M059J (cell line): ENCODE measurements at places on chromosomes 1 and 21. TPM values are rescaled to one million over a fixed set of nuclear protein-coding genes. Genes with fewer than 3 reads are reported as not detected.

DNA sequence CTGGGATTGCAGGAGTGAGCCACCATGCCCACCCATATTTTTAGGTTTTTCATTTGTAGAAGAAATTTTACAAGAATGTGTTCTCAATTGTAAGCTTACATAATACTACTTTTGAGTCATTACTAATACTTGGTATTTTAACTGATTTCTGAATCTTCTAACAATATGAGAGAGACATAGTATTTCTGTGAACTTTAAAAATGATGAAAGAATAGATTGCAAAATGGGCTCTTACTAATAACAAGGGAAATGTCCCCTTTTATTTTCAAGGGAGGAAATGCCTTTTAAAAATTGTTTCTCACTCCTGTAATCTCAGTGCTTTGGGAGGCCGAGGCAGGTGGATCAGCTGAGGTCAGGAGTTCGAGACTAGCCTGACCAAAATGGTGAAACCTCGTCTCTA lies 5.9 kb downstream of the AGO3 start:
- DNase-seq: no peak

- peak; percentile 17 for DNase-seq
Observed at GRCh38 chr1:145757420-145757819, 38.1 kb downstream of the CD160 start.

GRCh38 chr1:194230351-194231144 lies 1044.1 kb upstream of the B3GALT2 start:
- no peak for DNase-seq

DNA sequence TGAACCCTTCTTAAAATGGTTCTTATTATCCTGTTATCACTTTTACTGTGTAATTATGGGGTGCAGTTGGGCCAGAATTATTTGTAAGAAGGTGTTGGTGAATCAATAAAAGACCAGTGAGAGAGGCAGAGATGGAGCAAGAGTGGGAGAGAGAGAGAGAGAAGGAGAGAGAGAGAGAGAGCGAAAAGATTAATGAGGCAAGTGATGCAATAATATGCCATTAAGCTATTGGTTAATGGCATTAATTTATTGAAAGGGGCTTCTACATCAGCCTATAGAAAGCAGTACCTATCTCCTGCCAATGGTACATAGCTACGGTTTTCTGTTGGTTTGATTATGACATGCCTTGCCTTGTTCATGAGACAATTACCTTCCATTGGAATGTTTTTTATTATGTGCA lies 388.7 kb downstream of the RPS6KC1 start:
- no peak for DNase-seq

- peak; percentile 22 for DNase-seq
Observed at GRCh38 chr1:90831910-90832309, 114.8 kb upstream of the BARHL2 start.

DNA sequence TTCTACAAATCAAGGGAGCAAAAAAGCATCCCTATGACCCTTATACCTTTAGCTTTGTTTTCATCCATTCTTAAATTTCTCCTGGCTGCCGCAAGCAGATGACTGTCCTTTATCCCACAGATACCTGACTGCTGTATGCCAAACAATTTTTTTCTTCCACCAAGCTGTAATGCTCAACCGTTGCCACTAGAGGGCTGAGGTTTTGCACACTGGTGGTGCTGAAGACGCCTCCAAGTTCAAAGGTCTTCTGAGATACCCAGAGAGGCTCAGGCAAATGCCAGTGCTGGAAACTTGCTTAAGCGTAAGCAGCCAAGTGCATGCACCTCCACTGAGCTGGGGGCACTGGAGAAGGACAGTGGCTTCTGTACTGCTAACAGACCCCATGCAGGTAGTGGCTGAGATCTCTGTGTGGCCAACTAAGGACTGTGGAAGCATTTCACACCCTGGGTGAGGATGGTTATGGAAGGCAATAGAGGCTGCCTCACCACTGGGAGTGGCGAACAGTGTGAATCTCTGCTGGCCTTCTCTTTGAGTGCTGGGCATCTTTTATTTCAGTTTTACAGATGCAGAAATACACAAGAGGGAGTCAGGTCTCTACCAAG lies 28.5 kb downstream of the CNIH3 start:
- DNase-seq: peak; percentile 55

DNA sequence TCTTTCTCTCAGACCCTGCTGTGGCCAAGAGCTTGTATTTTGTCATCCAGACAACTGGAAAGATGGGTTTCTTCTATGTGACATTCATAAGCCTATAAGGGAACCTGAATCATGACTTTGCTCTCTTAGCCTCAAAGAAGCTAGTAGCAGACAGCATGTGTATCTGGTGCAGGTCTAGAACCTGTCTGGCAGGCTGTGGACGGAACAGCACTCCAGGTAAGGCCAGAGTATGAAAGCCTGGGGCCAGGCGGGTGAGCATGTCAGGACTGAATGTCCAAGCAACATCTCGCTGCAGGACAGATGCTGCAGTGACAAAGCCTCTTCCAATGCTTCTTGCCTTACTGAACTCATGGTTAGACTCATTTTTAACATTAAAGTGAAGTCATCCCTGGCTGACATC lies 32.8 kb downstream of the AKNAD1 start:
- no peak for DNase-seq

- DNase-seq: peak; percentile 8
Observed at GRCh38 chr1:215970406-215970805, 403.3 kb downstream of the KCTD3 start.

GRCh38 chr1:22712502-22713271 lies 2.0 kb downstream of the EPHB2 start:
- DNase-seq: no peak

- peak; percentile 72 for DNase-seq
Observed at GRCh38 chr1:38026592-38027200, 14.2 kb downstream of the UTP11 start.

DNA sequence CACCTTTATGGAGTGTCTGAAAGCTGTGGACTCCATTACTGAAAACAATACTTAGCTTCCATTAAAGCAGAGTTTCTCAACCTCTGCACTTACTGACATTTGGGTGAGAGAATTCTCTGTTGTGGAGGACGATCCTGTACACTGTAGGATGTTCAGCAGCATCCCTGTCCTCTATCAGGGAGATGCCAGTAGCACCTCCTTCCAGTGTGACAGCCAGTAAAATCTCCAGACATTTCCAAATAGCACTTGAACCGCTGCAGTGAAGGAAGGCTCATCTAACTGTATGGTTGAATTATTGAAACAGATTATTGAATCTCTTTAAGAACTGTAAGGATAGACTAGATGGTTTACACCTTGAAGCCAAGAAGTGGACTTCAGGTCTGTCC lies 3.1 kb downstream of the PRDM2 start:
- DNase-seq: no peak

DNA sequence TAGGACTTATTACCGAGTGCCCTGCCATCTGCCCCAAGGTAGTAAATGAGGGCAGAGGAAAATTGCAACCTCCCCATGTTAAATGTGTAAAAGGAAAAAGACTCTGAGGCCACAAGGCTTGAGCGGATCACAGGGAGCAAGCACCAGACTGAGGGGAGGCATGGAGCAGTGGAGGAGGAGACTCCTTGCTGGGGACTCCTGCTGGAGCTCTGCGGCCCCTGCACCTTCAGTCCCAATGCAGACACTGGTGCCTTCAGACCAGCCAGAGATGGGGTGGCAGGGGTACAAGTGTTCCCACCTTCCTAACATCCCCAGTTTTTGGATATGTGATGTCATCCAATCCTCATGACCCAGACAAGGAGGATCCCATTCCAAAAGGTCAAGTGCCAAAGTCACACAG lies 128.4 kb upstream of the NGF start:
- peak; percentile 21 for DNase-seq

DNA sequence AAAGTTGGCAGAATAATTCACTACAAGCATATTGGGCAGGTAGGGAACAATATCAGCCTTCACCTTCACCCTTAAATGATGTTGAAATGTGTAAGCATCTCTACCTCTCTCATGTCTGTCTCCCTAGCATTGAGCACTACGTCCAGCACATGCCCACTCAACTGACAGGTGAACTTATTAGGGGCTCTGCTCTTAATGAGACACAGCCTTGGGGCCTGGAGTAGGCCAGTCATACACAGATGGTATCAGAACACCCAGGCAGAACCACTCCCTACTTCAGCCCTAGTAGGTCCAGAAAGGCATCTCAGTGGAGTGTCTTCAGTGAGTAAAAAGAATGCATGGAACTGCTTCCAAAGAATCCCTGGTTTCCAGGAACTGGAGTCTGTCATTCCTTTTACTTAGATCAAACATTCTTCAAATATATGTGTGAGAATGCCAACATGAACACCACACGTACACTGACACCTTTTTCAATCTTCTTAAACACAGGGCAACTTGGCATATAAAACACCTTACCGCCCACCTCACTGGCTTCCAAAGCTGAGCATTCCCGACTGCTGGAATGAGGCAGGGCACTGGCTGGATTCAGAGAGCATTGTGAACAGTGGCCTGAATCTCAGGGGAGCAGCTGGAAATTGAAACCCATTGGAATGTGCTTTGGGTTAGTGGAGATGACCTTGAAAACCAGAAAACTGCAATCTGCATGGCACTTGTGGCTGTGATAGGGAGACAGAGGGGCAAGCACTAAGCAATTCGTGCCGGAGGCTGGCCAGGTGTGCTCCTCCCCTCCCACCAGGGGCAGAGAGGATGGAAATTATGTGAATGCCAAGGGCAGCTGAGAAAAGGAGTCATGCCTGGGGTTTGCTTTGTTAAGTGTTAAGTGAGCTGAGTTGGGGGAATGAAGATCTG lies 24.2 kb upstream of the HSD3B1 start:
- DNase-seq: no peak

GRCh38 chr1:235908742-235909520 lies 42.2 kb upstream of the LYST start:
- peak; percentile 96 for DNase-seq

DNA sequence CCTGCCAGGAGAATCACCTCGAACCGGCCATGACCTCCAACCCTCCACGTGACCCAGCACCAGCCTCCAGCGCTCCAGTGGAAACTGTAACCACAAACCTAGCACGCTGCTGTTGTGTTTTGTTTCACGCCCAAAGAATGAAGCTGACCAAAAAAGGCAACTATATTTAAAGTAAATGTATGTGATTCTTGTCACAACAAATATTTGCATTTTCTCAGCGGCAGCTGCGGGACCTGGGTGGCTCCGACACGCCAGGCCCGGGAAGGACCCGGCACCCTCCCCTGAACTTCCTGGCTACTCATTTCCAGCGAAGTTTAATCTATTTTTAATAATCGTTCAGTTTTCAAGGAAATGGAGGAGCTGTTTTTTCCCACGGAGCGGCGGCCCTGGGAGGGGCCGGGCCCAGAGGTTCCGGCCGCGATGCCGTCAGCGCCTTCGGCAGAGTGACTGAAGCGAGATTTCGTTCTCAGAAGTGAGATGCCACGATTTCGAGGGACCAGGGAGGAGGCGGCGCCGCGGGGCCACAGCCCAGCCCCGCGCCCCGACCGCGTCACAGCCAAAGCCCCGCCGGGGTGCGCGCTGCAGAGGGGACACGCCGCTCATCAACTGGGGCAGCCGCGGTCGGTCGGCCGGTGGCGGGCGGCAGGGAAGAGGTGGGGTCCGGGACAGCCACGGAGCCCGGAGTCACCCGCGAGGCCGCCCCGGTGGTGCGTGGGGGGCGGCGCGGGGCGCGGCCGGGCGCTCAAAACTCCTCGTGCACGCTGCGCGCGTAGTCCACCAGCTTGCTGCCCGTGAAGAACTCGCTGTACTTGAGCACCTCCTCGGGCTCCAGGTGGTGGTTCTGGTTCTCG lies 3.0 kb upstream of the TNFRSF4 start:
- no peak for DNase-seq

DNA sequence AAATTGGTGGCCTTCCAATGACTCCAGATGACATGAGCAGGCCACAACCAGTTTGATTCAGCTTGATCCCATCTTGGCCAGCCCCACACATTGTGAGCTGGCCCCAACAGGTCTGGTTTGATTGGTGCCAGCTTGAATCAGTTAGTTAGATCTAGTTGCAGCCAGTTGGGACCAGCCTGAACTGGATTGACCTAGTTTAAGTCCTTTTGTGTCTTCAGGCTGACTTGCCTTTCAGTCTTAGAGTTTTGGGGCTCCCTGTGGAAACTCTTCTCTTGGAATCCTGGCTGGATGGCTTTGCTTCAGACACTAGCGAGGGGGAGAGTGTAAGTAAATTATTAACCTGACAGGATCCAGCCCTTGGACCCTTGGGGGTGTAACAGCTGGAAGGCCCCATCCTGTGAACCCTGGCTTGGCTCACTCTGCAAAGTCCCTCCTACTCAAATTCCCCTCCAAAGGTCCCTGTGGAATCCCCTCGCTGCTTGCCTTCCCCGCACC lies 36.2 kb upstream of the POU3F1 start:
- DNase-seq: no peak

DNA sequence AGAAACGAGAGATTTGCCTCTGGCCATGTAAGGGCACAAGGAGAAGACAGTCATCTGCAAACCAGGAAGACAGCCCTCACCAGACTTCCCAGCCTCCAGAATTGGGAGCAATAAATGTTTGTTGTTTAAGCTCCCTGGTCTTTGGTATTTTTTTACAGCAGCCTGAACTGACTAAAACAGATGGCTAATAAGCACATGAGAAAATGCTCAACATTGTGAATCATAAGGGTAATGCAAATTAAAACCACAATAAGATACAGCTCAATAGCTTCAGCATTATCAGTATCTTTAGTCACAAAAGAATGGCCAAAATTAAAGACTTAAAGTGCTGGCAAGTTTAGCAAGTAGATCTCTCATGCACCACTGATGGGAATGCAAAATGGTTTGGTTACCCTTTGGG lies 11.7 kb downstream of the UBE2G2 start:
- peak; percentile 69 for DNase-seq

DNA sequence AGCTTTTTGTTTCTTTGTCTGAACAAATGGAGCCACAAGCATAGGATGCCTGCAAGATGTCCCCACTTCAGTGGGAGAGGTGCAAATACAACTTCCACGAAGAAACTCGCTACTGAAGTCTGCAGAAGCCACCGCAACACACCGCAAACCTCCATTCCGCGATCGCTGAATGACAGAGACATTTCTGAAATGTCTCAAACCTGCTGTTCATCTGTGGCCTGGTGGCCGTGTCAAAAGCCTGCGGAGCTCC lies 1.0 kb downstream of the TP53BP2 start:
- no peak for DNase-seq

- DNase-seq: no peak
Observed at GRCh38 chr1:41790351-41790750, 128.4 kb downstream of the HIVEP3 start.

DNA sequence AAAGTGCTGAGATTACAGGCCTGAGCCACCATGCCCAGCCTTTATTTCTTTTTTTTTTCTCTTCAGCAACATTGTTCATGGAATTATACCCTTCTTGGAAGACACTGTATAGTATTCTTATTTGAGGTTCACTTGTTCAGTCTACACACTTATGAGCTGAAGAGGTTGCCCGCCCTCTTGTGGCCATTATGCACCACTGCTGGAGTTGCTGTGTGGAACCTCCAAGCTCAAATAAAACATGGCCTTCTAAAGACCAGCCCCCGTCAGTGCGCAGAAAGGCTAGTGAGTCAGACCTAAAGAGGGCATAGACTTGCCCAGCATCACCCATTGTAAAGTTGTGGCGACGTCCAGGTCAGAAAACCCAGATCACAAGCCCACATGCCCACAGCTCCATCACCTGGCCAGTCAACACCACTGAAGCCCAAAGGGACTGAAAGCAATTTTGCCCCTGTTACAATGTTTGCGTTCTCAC lies 20.4 kb downstream of the LURAP1 start:
- peak; percentile 92 for DNase-seq

The CHD5 gene
- total RNA-seq: 0.07 TPM in 1 of 2 replicates, not detected in the other

The KRTAP13-2 gene
- total RNA-seq: not detected in 2 replicates

The LCE1D gene
- not detected in 2 replicates for total RNA-seq

The KRTAP26-1 gene
- total RNA-seq: not detected in 2 replicates

The SNRPE gene
- 166 and 272 TPM in 2 replicates for total RNA-seq

The HCRTR1 gene
- total RNA-seq: not detected in 2 replicates

The ITLN2 gene
- not detected in 2 replicates for total RNA-seq

The SPRR3 gene
- total RNA-seq: not detected in 2 replicates

The RIMS3 gene
- 0.64 and 1.6 TPM in 2 replicates for total RNA-seq

The TEX35 gene
- not detected in 2 replicates for total RNA-seq

The CASZ1 gene
- total RNA-seq: 1.8 and 6.0 TPM in 2 replicates

The BNIPL gene
- total RNA-seq: 0.10 and 0.17 TPM in 2 replicates
